Activated CD8-positive, alpha-beta memory T cell treated with anti-CD3 and anti-CD28 coated beads for 1 hour (primary cell): ENCODE measurements at places on chromosomes 16 and 17.

DNA sequence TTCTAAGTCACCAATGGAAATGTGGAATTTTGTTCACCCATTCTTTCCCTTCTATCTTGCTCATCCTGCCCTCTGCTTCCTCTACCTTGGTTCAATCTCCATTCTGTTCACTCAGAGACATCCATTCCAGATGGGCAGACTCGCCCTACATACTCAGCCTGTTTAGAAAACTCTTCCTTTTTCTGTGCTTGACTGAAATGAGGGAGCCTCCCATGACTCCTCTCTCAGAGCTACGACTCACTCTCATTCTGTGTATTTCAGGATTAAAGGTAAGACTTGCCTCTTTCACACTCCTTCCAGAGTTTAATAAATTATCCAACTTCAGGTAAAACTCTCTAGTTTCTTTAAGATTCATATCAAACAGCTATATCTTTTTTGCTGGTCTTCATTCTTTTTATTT, 182.8 kb downstream of the HS3ST3A1 start:
- no peak for DNase-seq

DNA sequence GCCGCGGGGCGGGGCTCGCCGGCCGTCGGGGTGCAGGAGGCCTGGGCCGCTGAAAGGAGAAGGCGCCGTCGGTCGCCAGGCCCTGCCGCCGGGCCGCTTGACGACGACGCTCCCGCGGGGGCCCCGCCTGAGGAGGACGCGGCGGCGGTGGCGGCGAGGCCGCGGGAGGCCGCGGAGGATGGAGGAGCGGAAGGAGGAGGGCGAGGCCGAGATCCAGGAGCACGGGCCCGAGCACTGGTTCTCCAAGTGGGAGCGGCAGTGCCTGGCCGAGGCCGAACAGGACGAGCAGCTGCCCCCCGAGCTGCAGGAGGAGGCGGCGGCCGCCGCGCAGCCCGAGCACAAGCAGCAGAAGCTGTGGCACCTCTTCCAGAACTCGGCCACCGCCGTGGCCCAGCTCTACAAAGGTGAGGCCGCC, 430 bp downstream of the HAPSTR1 start:
- no peak for DNase-seq

- DNase-seq: no peak
These were observed 41.1 kb downstream of the NTN1 start for GRCh38 chr17:9062399-9062902.

DNA sequence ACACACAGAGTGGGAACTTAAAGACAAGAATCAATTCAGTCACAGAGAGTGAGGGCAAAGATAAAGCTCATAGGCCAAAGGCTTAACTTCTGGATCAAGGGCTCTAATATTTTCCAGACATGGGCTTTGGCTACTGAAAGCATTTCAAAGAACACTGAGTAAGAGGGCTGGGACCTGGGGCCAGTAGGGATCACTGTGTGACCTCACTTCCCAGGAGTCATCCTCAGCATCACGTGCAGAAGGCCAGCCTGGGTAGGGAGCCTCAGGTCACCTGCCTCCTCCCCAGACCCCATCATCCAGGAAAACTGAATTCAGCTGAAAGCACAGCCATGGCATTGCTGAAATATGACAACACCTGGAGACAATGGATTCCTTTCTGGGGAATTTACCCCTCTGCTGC, 163.5 kb downstream of the RAB11FIP4 start:
- no peak for DNase-seq

DNA sequence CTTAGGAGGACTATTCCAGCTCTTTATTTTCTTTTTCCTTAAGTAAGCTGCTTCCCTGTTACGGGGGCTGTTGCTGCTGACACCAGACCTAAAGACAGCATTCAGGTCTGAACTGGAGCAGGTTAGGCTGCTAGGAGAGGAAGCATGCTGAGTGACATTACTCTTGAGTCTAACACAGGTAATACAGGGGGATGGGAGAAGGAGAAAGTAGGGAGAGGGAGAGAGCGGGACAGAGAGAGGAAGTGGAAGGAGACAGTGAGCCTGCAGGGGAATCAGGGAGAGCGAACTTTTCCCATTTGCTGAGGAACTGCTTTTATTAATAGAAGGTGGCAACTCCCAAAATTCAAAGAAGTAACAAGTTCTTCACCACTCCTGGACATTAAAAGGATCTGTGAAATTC, 130.9 kb downstream of the PARN start:
- no peak for DNase-seq

DNA sequence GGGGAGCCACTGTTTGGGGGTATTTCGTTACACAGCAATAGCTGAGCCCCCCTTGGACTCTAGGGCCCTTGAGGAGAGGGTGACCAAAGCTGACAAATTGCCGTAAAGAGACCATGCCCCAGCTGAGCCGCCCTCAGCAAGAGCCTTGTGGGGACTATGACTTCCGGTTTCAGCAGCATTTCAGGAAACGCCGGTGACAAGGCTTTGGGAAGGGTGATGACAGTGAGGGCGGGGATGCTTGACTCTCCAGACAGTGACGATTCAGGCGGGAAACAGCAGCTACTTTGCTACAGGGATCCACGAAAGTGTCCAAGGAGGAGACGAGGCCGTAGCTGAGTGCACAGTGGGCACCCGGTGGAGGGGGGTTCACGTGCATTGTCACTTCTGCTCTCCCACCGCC, 360.8 kb downstream of the C16orf95 start:
- DNase-seq: no peak

DNA sequence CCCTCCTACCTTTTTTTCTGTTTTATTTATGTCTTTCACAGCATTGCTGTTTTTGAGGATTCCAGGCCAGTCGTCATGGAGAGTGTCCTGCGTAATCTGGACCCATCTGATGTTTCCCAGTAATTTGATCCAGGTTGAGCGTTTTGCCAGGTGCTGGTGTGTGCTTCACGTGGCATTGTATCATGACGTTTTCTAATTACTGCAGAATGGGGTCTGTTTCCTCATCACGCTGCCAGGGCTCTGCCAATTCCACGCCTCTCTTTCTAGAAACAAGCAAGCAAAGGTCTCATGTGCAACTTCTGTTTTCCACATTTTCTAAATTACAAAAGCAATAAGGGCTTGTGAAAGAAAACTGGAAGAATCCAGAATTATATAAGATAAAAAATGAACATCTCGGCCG, 28.3 kb upstream of the BHLHA9 start:
- no peak for DNase-seq

GRCh38 chr16:85407-85782, 7.4 kb downstream of the MPG start:
- no peak for DNase-seq

- DNase-seq: no peak
These were observed 13.8 kb downstream of the DNAAF8 start for GRCh38 chr16:4747906-4748681.

DNA sequence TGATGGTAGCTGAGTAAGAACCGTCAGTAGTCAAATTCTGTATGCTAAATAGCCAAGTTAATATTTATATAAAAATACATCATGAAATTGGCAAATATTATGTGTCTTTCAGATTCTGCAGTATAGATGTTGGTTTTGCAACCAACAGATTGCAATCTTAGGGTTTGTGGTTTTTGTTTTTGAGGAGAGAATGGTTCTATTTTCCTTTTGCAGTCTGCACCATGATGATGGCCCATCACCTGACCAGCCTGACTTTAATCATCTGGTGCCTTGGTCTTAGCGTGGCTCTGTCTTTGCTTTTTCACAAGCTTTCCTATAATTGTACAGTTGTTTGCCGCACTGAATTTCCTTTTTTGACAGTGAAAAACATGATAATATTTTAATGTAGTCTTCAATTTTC, 50.7 kb downstream of the NUP93 start:
- no peak for DNase-seq

GRCh38 chr17:75301049-75301448, 11.8 kb upstream of the SLC25A19 start:
- DNase-seq: no peak

- no peak for DNase-seq
These were observed 26.5 kb upstream of the PPM1D start for GRCh38 chr17:60573236-60574051.

DNA sequence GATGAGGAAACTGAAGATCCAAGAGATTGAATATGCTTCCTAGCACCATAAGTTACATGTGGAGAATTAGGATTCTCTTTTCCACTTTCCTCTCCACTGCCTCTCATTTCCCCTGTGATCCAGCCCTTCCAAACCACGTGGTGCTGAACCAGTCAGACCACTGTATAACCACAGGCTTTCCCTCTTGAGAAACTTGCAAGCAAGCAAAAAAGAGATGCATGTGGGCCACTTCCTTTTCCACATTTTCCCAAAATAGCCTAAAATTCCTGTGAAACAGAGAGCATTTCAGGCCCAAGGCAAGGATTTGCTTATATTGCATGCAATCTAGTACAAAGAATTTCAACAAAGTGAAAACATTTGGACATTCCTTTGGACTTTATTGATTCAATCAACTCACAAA, 59.3 kb upstream of the KSR1 start:
- no peak for DNase-seq

- DNase-seq: no peak
These were observed 32.5 kb downstream of the SPHK1 start for GRCh38 chr17:76416899-76417298.

GRCh38 chr16:5527817-5528216, 430.2 kb upstream of the EEF2KMT start:
- no peak for DNase-seq

- no peak for DNase-seq
These were observed 72.3 kb downstream of the SEC14L1 start for GRCh38 chr17:77212833-77213777.

- DNase-seq: no peak
These were observed 471.9 kb downstream of the PMP22 start for GRCh38 chr17:14793237-14793636.

- DNase-seq: no peak
These were observed 471.8 kb downstream of the MAF start for GRCh38 chr16:79128706-79129105.

DNA sequence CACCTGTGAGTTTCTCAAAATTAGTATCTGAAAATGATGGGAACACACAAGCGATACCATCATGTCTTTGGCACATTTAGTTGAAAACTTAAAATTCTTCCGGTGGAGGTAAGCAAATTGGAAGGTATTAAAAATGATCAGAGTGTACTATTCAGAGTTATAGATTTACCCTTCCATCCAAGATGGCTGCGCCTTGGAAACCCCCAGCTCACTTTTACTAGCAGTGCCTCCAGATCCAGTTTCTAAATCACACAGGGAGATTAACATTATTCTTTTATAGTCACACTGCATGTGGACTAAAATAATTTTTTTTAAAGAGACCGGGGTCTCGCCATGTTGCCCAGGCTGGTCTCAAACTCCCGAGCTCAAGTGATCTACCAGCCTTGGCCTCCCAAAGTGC, 15.0 kb downstream of the PITPNC1 start:
- DNase-seq: no peak

DNA sequence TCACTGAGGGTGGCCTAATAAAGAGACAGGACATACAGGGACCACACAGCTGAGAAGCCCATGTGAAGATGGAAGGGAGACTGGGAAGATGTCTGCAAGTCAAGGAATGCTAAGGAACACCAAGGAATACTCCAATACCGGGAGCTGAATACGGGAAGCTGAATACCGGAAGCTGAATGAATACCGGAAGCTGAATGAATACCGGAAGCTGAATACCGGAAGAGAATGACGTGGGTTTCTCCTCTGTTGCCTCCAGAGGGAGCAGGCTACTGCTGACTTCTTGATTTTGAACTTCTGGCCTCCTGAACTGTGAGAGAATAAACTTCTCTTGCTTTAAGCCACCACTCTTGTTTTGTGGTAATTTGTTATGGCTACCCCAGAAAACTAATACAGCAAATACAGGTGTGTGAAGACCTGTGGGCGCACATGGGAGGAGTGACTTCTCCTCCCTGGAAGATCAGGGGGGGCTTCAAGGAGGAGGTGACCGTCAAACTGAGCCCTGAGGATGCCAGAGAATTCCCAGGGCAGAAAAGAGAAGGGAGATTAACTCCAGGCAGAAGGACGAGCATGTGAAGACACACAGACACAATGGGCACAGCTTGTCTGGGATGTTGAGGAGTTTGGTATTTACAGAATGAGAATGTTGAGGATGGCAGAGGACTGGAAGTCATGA, 259.9 kb downstream of the IRF8 start:
- no peak for DNase-seq

DNA sequence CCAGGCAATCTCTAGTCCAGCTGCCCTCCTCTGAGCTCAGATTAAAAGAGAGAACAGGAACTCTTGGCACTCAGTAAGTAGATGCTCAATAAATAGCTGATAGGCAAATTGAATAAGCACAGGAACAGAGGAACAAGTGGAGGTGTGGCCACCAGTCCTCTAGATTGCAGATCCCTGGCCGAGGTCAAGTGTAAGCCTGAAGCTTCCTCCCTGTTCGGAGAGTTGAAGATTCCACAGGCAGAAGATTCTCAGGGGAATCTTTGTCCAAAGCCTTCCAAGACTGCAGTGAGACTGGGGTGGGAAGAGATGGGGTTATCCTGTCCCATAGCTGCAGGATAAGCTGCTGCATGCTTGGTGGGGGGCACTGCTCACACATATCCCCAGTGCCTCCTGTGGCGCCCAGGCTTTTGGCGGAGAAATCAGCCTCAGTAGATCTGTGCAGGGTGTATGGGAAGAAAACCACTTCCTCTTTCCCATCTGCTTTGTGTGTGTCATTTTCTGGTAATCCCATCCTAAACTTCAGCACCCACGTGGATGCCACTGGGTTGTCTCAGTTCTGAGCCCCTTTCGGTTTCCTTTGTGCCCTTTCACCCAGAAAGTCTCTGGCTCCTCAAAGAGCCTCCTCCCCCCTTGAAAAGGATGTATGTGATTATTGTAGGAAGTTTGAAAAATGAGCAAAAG, 12.1 kb downstream of the CD300A start:
- DNase-seq: no peak

GRCh38 chr16:84950906-84951305, 60.4 kb downstream of the ZDHHC7 start:
- no peak for DNase-seq

DNA sequence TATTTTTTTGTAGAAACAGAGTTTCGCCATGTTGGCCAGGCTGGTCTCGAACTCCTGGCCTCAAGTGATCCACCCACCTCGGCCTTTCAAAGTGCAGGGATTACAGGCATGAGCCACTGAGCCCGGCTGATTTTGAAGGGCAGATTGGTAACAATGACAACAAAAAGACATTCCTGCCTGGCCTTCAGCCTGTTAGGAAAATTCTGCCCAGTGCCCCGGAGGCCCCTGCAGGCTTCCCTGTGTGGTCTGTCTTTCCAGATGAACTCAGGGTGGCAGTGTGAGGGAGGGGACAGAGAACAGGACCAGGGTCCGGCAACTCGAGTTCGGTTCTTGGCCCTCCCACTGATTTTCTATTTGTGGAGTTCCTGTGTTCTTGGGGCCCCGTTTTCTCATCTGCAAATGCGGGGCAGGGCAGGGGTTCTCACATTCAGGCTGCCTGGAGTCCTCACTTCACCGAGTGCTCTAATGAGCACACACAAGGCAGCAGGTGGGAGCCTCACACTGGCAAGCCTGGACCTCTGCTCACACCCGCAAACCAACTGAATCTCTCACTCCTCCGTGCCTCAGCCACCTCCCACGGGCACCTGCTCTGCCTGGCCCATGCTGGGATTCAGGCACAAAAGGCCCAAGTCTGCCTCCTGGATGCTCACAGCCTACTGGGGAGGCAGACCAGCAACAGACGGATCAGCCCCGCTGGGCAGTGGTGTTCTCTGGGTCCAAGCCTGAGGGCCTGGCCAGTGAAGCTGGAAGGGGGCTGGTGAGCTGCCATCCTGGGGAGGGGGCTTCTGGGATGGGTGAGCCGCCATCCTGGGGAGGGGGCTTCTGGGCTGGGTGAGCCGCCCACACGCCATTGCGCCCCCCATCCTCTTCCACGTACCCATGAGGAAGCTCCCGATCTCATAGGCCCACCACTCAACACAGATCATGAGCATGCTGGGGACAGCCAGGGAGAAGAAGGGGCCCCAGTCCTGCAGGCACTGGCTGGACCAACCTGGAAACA, 10.3 kb downstream of the SLC47A2 start:
- no peak for DNase-seq

- no peak for DNase-seq
These were observed 3.0 kb downstream of the ENGASE start for GRCh38 chr17:79077587-79077986.
